ENCODE measurements at places on chromosomes 1 and 21.

GRCh38 chr1:204001166-204001901 is 71.6 kb upstream of the SOX13 start:
- no peak for DNase-seq

DNA sequence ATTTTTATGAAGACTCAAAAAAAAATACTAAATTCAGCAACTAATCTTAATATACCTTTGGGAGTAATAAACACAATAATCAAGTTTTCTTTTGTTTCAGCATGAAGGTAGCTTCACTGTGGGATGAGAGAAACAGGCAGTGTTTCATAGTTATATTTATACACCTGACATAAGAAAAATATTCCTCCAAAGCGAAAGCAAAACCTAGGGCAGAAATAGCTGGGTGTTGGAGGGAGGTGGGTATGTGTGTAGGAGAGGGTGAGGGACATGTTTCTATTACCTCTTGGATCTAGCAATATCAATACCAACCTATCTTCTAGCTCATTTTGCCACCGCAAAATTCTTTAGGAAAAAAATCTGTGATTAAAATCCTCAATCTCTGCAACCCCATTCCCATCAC is 24.9 kb upstream of the MAN1A2 start:
- DNase-seq, result no peak

GRCh38 chr1:196423612-196424011 is 184.6 kb downstream of the KCNT2 start:
- no peak for DNase-seq

DNA sequence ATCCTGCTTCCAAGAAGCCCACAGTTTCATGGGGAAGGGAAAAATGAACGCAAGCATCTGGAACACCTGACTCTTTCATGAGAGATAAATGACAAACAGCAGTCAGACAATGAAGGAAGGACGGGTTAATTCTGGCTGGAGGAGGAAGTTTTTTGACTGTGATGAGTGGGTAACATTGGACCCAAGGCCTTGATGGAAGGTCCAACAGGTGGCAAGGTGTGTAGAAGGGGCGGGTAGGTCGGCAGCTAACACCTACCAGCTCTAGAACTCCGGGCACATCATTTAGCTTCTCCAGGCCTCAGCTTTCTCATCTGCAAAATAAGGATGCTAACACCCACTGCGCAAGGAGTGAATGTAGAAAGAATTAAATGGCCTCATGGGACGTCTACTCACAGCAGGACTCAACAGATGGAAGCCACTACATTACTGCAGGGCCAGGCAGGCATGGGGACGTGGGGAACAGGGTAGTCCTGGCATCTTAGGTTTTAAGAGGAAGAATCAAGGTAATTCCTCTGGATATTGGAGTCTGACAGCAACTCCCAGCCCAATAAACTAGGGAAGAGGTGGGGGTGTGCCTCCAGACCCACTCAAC is 12.9 kb downstream of the GLIS1 start:
- no peak for DNase-seq

DNA sequence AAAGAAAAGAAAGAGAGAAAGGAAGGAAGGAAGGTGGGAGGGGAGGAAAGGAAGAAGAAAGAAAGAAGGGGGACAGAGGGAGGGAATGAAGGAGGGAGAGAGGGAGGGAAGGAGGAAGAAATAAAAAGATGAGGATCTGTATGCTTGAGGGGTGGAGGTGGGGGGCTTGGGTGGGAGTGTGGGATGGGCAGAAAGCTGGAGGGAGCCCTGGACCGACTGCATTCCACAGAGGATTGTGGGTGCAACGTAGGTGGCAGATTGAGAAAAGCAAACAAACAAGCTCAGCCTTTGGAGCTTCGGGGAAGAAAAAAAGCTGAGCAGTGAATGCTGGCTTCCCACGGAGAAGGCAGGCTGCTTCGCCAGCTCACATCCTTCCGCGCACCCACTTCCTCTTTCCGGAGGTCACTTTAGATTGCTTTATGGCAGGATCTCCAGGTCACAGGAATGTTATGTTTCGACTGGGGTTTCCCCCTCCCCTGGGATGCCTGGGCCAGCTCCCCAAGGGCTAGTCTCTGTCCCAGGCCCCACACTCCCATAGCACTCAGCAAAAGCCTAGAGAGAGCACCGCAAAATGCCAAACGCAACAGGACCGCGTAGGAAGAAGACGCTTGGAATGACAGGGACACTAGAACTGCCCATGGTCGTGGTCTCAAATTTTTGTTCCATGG is 20.7 kb upstream of the LGALS8 start:
- no peak for DNase-seq

GRCh38 chr1:209844695-209845407 is 17.1 kb downstream of the UTP25 start:
- DNase-seq, result peak; percentile 49

GRCh38 chr1:16173447-16174260 is 17.8 kb upstream of the EPHA2 start:
- DNase-seq, result no peak

- DNase-seq, result no peak
Measured at GRCh38 chr1:83997631-83998030, 1.3 kb downstream of the TTLL7 start.

DNA sequence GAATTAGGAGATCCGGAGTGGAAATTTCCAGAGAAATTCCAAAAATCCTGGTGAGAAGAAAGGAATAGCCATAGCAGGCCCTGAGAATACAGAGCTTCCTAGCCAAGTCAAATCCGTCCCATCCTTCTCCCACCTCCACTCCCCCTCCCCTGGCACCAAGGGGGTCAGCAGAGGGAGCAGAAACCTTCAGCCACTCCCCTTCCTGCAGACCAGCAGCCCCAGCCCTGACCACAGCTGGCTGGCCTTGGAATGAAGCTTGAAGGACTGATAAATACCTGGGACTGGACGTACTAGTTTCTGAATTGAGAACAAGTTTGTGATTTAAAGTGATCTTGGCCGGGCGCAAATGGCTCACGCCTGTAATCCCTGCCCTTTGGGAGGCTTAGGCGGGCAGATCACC is 13.8 kb upstream of the RIPPLY3 start:
- DNase-seq, result no peak

DNA sequence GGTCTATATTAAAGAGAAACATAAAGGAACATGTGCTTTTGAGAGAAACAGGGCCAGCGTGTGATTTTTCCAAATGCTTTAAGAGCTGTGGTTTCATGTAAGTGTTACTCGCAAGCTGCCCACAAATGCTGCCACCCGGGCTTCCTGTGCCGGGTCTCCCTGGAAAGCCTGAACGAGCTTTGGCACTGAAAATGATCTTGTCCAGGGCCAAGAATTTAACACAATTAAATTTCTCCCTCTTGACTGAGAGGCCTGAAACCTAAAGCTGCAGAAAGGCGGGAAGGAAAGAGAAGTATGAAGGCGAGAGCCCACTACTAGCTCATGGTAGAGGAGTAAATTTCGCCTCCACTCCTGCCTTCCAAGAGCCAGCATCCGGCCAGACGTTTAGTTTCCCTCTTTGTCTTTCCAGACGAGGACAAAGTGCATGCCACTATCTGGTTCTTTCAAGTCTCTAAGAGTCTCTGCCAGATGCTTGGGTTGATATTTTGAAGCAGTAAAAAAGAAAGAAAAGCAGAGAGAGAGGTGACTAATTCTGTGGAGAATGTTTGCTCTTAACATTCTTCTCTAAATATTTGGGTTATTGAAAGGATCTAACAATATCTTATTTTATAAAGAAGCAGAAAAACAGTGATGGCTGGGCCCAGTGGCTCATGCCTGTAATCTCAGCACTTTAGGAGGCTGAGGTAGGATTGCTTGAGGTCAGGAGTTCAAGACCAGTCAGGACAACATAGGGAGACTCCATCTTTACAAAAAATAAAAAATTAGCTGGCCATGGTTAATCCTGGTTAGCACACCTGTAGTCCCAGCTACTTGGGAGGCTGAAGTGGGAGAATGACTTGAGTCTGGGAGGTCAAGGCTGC is 100.0 kb upstream of the HNRNPU start:
- no peak for DNase-seq

DNA sequence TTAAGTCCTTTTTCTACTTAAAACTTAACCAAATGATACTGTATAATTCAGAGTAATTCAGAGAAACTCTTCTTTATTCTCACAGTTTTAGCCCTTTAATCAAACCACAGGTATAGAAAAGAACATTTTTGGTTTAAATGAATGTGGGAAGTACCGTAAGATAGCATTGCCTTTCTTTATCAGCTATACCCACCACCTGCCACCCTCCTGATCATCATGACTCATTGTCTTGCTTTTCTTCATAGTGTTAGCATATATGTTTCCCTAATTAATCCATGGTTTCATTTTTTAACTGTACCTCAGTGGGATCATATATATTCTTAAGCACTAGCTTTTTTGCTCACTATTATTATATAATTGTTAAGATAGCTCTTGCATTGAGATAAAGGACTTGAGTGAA is 27.5 kb upstream of the ANGPTL1 start:
- no peak for DNase-seq

- DNase-seq, result no peak
Measured at GRCh38 chr1:202203238-202204039, 9.8 kb downstream of the LGR6 start.

DNA sequence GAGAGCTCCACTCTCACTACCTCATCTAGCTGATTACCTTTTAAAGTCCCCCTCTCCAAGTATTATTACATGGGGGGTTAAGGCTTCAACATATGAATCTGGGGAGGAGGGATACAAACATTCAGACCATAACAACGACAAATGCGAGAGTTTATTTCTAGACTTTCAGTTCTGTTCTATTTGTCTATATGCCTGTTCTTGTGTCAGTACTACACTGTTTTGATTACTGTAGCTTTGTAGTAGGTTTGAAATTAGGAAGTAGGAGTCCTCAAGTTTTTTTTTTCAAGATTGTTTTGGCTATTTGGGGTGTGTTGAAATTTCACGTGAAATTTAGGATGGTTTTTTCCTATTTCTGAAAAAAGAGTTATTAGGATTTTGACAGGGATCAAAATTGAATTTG is 16.3 kb downstream of the ZMYM4 start:
- DNase-seq, result no peak

DNA sequence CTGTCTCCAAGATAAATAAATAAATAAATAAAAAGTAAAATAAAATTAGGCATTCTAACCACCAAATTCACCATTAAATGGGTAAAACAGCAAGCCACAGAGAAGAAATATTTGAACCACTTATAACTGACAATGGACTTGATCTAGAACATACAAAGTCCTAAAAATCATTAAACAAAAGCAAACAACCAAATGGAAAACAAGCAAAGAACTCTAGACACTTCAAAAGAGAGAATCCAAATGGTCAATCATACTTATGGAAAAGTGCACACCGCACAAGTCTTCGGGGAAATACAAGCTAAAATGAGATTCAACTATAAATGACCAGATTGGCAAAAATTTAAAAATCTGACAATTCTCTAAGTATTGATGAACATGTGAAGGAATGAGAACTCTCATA is 73.5 kb upstream of the ANGPTL3 start:
- DNase-seq, result no peak

- DNase-seq, result no peak
Measured at GRCh38 chr1:217011097-217011496, 287.9 kb upstream of the ESRRG start.

- no peak for DNase-seq
Measured at GRCh38 chr1:240293706-240294105, 202.0 kb downstream of the FMN2 start.

DNA sequence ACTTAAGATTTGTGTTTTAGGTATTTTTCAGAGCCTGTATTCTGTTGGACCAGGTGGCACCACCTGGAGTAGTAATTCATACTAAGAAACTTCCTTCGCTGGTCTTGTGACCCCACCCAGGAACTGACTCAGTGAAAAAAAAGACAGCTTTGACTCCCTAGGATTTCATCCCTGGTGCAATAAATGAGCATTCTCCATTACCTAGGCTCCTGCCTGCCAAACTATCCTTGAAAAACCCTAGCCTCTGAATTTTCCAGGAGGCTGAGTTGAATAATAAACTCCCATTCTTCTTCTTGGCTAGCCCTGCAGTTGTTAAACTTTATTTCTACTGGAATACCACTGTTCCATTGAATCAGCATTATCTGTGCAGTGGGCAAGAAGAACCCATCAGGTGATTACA is 10.6 kb upstream of the RGS18 start:
- no peak for DNase-seq

GRCh38 chr1:56525489-56526041 is 53.8 kb downstream of the PLPP3 start:
- DNase-seq, result no peak

- no peak for DNase-seq
Measured at GRCh38 chr1:214312530-214313051, 31.6 kb downstream of the SMYD2 start.

DNA sequence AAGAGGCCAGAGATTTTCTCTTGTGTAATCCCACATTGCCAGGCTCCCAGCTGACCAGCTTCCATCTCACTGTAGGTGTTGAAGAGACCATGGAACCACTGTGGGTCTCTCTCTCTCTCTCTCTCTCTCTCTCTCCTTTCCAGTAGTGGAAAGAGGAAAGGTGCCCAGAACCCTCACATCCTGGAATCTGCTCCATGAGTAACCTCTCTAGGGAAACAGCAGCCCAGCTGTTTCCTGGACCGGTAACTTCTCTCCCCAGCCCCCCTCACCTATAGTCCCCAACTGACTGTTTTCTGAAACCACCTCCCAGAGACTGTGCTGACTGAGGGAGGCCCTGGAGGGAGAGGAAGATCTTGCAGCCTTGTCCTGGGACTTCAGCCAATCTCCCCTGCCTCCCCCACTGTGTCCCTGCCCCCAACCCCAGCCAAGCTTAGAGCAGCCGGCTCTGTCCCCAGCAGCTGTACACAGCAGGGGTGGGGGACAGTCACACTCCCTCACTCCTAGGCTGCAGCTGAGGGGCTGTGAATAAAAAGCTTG is 20.6 kb upstream of the SLC45A3 start:
- DNase-seq, result no peak

- DNase-seq, result no peak
Measured at GRCh38 chr1:118983558-118984041, 4.5 kb downstream of the TBX15 start.

GRCh38 chr1:37255136-37255795 is 219.1 kb upstream of the ZC3H12A start:
- DNase-seq, result no peak

- no peak for DNase-seq
Measured at GRCh38 chr1:214006845-214007244, 19.1 kb downstream of the PROX1 start.

- DNase-seq, result no peak
Measured at GRCh38 chr1:167943541-167943940, 6.7 kb upstream of the MPC2 start.

GRCh38 chr1:47686731-47687630 is 249.1 kb downstream of the FOXD2 start:
- no peak for DNase-seq

DNA sequence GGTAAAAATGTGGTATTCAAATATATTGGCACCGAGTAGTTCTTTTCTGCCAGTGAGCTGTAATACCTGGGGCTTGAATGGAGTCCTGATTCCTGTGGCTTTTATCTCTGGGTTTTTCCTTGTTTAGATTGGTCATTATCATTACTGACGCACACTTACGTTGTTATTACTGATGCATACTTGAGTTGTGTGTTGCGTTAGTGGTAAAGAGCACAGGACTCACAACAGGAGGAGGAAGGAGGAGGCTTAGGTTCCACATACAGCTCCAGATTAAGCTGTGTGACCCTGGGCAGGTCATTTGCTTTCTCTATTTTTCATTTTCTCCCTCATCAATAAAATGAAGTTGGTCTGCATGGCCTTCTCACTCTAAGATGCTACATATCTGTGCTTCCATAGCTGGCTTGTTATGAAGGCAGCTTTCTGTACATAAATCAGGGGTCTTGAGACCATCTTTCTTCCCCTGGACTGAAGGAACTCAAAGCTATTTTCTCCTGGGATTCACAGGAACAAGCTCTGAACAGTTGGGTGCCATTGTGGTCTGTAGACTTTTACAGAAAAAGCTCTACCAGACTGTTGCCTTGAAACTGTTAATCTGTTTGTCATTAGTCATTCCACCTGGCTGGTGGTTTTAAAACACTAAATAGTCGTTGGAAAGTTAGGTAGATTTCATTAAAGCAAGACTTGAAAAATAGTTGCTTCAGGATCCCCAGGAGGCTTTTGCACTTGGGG is 5.6 kb downstream of the ARID1A start:
- DNase-seq, result no peak
